HuH-7.5 (cell line): ENCODE measurements at places on chromosomes 5 and 9.

DNA sequence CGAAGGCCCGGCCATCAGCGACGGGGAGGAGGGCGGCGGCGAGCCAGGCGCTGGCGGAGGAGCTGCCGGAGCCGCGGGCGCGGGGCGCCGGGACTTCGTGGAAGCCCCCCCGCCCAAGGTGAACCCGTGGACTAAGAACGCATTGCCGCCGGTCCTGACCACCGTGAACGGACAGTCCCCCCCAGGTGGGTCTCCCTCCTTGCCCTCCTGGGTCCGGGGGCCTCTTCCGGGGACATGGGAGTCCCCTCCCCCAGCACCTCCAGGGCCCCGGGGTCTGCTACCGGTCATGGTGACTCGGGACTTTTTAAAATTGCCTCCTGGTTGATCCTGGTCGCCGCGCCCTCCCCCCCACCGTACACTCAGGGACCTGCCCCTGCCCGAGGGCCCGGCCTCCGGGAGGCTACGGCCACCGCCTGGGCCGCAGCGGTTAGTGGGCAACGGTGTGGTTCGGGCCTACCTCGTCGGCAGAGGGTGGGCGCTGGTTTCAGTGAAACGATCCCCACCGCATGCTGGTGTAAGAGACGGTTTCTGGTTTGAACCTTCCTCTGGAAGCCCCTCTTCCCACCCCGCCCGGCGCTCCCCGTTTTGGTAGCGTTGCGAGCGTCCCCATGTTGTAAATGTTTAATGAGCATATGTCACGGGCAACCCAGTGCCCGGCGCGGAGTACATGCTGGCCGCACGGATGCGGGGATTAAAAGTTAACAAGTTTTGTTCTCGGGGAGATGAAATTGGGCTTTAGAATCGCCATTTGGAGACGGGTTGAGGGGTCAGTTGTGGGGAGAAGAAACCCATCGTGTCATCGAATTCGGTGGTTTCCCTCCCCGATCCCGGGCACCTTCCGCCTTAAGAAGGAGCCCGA lies 1.1 kb downstream of the LARP1 start:
- peak; percentile 66 for DNase-seq

- no peak for DNase-seq
Observed at GRCh38 chr5:169945831-169946261, 34.4 kb downstream of the INSYN2B start.

DNA sequence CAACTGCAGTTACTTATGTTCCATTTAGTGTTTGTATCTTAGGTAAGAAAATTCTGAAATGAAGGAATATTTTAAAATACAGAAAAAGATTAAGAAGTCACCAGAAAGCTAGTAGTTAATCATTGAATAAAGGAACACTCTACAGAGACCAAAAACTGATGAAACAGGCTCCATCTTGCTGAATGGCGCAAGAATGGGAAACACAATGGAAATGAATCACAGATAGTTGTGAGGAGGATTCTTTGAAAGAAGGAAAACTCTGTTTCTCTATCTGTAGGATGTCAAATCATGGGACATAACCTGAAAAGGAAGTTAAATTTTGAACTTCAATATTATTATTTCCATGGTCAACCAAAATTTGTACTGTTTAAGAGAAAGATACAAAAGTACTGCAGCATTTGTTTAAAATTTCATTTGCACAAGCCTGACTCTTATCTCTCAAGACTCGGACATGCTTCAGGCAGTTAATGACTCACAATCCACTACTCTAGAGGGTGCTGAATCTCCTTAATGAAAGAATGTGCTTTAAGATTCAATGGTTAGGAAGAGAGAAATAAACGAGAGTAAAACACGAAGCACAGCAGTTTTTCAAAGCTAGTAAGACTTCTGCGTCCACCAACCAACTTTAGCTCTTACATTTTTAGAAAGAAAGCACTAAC lies 1064.4 kb upstream of the DMAC1 start:
- DNase-seq, result no peak

DNA sequence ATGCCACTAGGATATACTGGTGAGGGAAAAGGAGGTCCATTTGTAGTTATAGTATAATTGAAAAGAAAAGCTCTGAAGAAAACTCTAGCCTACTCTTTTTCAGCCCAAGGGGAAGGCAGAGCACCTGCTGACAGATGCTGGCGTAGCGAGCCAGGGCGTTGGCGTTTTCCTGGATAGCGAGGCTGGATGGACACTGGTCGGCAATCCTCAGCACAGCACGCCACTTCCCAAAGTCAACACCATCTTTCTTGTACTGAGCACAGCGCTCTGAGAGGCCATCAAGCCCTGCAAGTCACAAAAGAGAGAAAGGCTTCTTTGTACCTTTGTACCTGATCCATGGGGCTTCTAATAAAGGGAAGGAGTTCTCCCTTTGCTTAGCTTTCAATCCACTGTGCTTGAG lies 8.2 kb downstream of the ALDOB start:
- DNase-seq, result no peak

GRCh38 chr9:4740638-4741364 lies at the start of gene AK3:
Gene AK3, minus strand, starts transcription at chr9:4741202. Its CDS starts 115 bp downstream, at chr9:4741087.
- DNase-seq, result peak; percentile 68

- DNase-seq, result no peak
Observed at GRCh38 chr5:168169791-168170190, 121.7 kb upstream of the WWC1 start.

GRCh38 chr5:6717247-6717646 lies 4.0 kb downstream of the TENT4A start:
- DNase-seq, result no peak

DNA sequence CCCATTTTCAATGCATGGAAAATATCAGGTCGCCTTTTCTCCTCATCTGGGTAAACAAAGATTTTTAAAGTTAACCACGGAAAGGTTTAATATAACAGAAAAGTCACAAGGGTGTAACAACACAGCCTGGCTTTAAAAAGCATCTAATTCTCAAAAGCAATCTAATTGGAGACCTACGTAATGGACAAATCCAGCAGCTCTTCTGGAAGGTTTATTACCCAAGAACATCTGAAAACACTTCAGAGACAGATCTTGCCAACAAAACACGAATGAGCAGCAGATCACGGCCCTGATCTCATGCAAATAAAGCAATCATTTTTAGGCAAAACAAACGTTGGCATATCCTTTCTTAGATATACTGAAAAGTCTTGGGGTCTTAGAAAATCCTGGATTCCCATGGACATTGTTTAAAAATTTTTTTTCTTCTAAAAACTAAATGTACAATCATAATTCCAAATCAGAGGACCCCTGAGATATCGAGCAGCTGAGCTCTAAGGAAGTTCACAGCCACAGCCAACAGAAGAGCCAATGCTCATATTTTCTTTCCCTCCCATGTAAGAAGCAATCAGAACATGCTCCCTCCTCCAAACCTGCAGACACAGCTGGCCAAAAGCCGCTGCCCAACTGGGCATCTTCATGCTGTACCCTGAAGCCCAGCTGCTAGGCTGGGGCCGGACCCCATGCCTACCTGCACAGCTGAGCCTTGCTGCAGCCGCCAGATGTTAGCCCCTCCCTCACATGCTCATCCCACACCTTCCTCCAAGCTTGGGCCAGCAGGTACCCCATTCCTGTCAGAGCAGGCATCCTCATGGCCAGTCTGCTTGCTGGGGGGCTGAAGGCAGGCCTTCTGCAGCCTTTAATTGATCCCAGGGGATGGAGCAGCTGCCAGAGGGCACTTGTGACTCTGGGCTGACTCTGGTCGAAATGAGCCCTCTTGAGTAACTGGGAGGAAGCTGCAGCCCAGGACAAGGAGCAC lies 11.2 kb downstream of the ANKS6 start:
- DNase-seq, result no peak

DNA sequence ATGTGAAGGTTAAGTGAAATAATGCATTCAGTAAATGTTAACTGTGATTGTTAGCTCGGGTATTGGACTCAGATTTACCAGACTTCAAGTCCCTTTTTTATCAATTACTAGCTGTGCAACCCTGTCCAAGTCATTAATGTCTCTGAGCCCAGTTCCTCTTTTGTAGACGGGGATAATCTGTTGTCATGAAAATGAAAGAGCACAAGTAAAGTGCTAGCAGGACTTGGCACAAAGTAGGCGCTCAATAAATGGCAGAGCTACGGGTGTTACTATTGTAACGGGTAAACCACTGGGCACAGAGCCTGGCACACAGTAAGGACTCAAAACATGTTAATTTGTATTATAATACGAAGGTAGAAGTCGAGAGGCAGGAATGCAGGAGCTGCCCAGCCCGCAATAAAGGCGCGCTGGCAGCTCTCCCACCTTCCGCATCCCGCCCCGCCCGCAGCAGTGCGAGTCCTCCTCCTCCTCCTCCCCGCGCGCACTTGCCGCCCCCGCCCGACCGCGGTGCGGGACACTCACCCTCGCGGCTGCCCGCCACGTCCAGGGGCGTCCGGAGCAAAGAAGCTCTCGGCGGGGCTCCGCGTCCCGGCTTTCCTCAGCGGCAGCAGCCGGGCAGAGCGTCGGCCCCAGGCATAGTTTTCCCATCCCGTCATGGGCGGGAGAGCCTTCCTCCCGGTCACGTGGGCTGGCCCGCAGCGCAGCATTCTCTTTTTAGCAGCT lies at the start of gene C1QTNF2:
C1QTNF2 (minus strand) TSS at position 637 of the 723 bp plus-strand sequence. CDS start 15,615 bp downstream, outside the sequence.
- no peak for DNase-seq

GRCh38 chr9:121721058-121721350 lies 69.6 kb downstream of the DAB2IP start:
- no peak for DNase-seq
